ENCODE measurements at places on chromosomes 2 and 18.
A peak's percentile ranks its signal among the peaks of the same experiment; 100 is the strongest.

DNA sequence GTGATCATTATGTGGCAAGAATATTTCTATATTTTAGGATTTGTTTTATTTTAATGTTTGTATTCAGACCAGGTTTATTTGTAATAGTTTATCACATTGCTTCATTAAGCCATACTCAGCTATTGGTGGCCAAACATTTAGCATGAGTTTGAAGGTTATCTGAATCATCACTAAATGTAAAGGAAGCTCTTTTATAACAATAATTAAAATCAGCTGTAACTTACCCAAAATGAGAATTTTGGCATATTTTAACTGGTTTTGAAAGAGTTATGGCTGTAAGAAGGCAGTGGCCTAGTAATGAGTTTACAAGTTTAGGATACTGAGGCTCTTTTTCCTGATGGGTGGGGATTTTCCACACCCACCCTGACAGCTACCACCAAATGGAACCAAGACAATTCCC is 177.8 kb downstream of the EN1 start:
- no peak for DNase-seq

DNA sequence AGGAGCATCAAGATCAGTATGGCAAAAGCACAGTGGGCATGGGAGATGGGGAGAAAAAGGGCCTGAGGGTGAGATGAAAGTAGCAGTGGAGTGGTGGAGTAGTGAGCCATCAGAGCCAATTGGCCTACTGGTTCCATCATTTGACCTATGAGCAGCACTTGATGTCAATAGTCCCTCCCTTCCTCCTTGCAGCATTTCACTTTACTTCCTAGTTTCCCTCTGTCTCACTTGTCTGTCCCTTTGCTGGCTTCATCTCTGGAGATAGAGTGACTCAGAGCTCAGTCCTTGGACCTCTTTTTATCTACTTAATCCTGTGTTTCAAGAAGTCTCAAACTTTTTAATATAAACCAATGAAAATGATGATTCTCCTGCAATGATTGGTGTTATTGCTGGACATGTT is 32.1 kb downstream of the FBXO48 start:
- DNase-seq, result no peak

DNA sequence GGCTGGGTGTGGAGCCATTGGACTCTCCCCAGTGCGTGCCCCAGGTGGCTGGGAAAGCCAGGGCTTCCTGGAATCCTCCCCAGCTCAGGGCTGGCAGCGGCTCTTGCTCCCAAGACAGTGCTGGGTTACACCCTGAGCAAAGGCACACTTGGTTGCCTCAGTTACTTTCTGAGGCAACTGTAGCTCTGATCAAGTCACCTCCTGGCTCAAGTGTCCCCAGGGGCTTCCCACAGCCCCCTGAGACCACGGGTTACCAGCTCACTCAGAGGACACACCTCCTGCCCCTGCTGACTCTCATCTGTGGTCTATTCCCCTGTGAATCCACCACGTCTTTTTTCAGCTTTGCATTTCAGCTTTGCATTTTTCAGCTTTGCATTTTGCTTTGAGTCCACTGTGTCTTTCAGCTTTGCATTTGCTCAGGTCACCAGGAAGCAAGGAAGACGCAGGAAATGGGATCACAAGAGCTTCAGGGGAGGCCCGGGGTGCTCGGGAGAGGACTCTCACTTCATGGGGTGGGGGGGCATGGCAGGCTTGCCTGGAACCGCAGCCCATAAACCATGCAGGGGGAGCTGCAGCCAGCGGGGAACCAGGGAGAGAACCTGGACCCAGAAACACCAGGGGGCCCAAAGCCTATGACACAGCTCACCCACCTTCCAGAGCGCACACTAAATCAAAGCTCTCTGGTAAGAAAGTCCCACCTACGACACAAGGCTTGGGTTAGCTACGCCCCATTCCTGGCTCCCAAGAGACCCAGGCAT is 138.0 kb upstream of the ASB18 start:
- DNase-seq, result no peak

GRCh38 chr2:237743561-237744269 is 54.9 kb upstream of the RBM44 start:
- no peak for DNase-seq

- no peak for DNase-seq
Observed at GRCh38 chr2:140128909-140129308, 1348.7 kb upstream of the NXPH2 start.

DNA sequence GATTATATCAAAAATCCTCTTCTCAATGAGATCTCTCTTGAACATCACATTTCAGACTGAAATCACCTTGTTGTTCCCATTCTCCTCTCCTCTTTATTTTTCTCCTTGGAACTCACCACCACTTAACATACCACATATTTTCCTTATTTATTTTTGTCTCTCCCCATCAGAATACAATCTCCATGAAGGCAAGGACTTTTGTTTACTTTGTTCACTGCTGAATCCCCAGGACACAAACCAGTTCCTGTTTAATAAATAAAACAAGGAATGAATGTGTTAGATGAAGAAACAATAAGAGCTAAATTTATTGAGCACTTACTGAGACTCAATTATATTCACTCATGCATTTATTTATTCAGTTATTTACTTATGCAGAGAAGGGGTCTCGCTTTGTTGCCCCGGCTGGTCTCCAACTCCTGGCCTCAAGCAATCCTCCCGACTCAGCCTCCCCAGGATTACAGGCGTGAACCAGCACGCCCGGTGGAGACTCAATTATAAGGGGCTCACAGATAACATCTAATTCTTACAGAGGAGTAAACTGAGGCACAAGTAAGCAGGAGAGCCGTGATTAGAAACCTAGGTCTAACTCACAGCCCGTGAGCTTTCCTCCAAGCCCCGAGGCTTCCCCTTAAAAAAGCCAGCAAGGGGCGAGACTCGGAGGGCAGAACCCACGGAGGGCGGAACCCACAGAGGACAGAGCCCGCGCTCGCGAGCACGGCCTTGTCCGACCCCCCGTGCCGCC is 616 bp upstream of the TAF1B start:
- no peak for DNase-seq

- DNase-seq, result peak; percentile 66
Observed at GRCh38 chr2:217785544-217786045, 217.2 kb downstream of the TNS1 start.

DNA sequence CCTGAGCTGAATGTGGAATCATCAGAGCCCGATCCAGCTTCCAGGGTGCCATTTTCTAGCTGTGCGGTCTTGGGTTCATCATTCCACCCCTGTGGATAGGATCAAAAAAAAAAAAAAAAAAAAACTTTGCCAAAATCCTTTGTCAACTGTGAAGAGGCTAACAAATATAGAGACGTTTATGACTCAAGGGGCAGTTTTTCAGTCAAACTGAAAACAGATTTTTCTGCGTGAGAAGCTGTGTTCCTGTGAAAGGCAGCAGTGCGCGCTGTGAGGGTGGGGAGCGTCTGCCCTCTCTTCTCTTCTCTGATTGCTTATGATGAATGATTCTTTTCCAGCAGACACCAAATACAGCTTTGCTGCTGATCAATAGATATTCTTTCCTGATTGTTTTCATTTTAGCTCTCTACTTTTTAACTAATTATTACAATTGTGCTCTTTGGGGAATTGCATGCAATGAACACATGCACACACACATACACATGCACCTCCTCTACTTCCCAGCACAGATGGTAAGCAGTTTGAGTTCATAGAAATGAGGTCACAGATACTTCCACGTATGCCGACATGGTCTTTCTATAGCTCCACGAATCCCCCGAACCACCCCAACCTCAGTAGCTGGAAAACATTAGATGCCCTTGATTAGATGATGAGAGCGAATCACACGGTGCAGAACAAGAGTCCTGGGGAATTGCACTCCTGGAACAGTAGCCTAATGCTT is 175.4 kb downstream of the NRP2 start:
- no peak for DNase-seq

- DNase-seq, result no peak
Observed at GRCh38 chr2:9644021-9644420, 13.2 kb upstream of the YWHAQ start.

DNA sequence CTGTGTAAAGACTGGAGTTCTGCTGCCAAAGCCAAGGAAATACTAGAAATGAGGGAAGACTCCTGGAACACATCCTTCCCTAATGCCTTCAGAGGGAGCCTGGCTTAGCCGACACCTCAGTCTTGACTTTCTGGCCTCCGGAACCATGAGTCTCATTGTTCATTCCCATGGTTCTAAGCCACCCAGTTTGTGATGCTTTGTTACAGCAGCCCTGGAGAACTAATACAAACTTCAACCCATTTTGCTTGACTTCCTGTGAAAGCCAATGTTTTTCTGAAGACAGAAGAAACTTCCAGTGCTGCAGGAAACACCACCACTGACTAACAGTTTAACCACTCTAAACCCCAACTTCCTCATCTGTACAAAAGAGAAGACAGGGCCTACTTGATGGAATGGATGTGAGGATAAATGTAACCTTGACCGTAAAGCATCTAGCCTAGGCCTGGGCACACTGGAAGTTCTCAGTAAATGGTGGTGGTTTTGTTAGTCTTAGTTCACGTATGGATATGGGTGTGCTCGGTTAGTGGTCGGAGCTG is 85.9 kb upstream of the RFX8 start:
- DNase-seq, result no peak

- DNase-seq, result no peak
Observed at GRCh38 chr2:37623406-37623805, 48.0 kb downstream of the CDC42EP3 start.

- no peak for DNase-seq
Observed at GRCh38 chr2:216572582-216573578, 60.3 kb upstream of the IGFBP2 start.

GRCh38 chr2:137881711-137882110 is 82.6 kb upstream of the HNMT start:
- DNase-seq, result no peak

GRCh38 chr2:11812466-11813248 is 66.2 kb downstream of the LPIN1 start:
- DNase-seq, result no peak

DNA sequence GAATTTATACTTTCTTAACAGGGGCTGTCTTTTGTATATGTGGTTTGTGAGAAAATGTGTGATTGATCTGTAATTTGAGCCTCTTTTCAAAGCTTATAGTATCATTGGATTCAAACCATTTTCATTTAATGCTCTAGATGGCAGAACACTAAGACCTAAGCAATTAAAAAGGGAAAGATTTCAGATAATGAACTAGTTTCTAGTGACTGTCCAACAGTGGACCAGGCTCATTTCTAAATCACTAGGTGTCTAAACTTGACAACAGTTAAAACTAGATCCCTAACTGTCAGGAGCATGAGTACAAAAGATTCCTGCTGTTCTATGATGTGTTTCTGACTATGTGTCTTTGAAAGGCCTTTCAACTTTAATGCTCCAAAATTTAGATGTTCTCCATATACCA is 54.6 kb downstream of the ANKRD44 start:
- no peak for DNase-seq

GRCh38 chr2:40332191-40332826 is 119.6 kb downstream of the SLC8A1 start:
- no peak for DNase-seq

- no peak for DNase-seq
Observed at GRCh38 chr2:11168488-11168887, 13.2 kb downstream of the SLC66A3 start.

DNA sequence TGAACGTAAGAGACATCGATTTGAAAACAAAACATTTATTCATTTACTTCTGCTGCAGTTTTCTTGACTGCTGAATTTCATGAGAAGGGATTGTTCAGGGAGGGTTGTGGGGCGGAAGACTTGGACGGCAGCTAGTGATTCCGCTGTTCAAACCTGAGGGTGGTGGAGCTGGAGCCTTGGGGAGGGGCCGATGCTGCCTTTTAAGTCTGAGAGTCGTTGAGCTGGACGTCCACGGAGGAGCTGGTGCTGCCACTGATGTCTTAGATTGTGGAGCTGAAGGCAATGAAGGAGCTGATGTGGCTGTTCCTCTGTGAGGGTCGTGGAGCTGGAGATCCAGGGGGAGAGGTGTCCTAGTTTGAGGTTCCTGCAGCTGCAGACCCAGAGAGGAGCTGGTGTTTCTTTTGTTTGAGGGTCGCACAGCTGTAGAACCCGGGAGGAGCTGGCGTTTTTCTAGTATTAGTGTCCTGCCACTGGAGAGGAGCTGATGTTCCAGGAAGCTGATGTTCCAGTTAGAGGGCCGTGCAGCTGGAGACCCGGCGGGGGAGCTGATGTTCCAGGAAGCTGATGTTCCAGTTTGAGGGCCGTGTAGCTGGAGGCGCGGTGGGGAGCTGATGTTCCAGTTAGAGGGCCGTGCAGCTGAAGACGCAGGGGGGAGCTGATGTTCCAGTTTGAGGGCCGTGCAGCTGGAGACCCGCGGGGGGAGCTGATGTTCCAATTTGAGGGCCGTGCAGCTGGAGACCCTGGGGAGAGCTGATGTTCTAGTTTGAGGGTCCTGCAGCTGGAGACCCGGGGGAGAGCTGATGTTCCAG is 150.9 kb downstream of the RTP5 start:
- DNase-seq, result no peak

DNA sequence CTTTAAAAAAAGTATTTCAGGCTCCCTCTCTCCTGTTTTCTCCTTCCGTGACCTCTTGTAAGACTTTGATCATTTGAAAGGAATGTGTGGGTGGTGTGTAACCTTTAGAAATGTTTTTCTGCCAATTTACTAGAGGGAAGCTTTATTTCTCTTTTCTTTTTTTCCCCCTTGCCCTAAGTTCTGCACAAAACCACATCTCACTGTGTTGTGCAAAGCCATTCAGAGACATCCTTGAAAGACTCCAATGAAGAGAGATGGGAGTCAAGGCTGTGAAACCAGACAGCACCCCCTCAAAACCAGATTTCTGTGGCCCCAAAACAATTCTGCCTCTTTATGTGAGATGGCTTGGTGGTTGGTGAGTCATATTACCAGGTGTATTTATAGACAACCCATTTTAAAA is 184.6 kb upstream of the ERBB4 start:
- no peak for DNase-seq

GRCh38 chr18:77065221-77065981 is 67.2 kb downstream of the MBP start:
- DNase-seq, result no peak

- DNase-seq, result no peak
Observed at GRCh38 chr2:173079141-173079540, 3.5 kb downstream of the MAP3K20 start.

GRCh38 chr2:33925311-33925710 is 326.2 kb upstream of the FAM98A start:
- no peak for DNase-seq

DNA sequence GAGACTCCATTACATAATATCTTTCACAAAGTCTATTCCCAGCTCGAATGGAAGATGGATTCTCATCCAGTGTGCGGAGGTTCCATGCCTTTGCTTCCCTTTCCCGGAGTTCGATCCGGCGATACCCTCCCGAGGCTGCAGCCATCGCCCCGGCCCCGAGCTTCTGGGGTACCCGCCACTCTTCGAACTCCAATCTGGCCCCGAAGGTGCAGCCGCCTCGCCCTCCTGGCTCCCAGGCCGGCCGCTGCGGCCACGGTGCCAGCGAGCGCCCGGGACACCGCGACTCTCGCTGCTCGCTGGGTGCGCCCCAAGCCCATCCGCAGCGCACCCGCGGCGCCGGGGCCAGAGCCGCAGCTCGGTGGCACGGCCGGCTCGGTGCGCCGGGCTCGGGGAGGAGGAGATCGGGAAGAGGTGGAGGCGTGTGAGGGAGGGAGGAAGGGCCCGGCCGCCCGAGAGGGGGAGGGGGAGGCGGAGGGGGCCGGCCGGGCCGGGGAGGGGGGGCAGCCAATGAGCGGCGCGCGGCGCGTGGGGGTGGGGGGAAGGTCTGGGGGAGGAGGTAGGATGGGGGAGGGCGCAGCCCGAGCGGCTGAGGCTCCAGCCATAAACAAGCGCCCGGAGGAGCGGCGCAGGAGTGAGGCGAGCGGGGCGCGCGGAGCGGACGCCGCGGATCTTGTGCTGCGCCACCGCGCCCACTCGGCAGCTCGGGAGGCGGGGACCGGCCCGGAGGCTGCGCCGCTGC is at the start of gene CRIM1:
Gene CRIM1, plus strand, starts transcription at position 628 of the 739 bp plus-strand sequence. CDS start 515 bp downstream, outside the sequence.
- no peak for DNase-seq

Data from activated naive CD4-positive, alpha-beta T cell (primary cell).